ENCODE measurements at places on chromosomes 2 and 18.

GRCh38 chr2:141601511-141602152, 529.2 kb downstream of the LRP1B start:
- no peak for DNase-seq

DNA sequence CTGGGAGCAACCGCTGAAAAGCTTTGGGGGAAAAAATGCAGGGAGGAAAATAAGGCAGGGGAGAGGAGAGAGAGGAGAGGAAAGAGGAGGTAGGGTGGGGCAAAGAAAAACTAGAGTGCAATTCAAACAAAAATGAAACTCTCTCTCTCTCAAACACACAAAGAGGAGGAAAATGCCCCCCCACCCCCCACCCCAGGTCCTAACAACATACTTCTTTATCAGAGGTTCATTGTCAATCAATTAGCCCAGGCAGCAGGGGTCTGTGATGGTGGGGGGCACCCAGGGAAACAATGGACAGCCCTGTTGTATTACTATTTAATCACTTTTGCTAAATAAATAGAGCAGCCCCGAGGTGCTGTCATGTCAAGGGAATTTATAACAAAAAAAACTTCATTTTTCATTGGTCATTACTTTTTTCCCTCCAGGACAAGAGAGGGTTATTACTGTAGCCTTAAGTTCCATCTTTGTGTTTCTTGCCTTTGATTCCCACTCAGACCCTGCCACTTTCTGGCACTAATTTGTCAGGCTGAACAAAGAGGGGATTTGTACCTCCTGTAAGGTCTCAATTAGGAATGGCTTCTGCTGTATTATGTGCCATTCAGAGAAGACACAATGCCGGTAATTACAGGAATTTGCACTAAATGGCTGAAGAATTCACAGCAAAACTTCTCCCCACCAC, 55.0 kb downstream of the PLEKHM3 start:
- DNase-seq: no peak

GRCh38 chr2:205948883-205949282, 137.1 kb downstream of the INO80D start:
- no peak for DNase-seq

GRCh38 chr18:79393635-79394533, 1.8 kb upstream of the NFATC1 start:
- peak; percentile 57 for DNase-seq

- no peak for DNase-seq
Measured at GRCh38 chr2:22902180-22902550, 482.8 kb upstream of the KLHL29 start.

DNA sequence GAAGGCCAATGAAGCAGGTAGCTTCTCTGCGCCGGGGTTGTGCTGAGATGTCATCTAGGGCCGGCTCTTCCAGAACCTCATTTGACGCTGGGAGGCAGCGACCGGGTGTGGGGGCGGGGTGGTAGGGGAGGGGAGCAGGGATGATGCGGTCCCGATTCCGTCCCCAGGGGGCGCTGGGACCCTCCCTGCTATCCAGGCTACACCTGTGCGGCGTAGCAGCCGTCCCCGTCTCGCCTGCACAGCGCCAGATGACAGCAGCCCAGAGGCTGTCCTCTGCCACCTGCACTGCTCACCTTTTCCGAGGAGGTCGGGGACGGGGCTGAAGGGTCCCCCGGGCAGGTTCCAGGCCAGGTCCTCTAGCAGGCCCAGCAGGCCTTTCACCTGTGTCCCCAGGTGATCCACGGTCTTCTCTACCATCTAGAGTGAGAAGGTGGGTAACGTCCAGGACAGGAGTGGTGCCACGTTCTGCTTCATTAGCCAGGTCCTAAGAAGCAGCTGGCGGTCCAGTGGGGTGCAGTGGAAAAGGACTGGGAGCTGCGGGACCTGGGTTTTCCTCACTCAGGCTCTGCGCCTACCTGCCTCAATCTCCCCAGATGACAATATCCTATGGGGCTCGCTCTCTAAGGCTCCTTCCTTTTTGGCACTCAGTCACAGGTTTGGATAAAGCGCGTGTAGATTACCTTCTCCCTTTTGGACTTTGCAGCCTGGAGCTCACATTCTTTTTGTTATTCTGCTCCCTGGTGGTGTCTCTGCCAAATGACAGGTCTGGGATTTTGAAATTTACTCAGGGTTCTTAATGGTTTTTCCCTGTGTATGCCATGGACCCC, 56.0 kb upstream of the RAB6C start:
- DNase-seq: no peak

DNA sequence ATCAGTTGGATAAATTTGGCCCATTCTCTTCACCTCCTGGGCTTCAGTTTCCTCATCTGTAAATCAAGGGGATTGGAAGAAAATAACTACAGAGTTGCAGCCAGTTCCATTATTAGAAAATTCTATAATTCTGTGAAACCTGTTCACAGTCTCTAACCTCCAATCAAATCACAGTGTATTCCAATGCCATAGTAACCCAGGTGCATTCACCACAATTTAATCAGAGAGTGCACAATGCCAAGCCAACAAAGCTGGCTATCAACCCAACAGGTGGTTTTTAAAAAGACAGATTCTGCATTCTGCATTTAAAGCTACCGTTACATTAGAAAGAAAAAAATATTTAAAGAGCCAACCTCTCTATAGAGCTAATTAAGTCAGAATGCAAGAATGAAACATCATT, 308.6 kb downstream of the RNF144A start:
- DNase-seq: no peak

DNA sequence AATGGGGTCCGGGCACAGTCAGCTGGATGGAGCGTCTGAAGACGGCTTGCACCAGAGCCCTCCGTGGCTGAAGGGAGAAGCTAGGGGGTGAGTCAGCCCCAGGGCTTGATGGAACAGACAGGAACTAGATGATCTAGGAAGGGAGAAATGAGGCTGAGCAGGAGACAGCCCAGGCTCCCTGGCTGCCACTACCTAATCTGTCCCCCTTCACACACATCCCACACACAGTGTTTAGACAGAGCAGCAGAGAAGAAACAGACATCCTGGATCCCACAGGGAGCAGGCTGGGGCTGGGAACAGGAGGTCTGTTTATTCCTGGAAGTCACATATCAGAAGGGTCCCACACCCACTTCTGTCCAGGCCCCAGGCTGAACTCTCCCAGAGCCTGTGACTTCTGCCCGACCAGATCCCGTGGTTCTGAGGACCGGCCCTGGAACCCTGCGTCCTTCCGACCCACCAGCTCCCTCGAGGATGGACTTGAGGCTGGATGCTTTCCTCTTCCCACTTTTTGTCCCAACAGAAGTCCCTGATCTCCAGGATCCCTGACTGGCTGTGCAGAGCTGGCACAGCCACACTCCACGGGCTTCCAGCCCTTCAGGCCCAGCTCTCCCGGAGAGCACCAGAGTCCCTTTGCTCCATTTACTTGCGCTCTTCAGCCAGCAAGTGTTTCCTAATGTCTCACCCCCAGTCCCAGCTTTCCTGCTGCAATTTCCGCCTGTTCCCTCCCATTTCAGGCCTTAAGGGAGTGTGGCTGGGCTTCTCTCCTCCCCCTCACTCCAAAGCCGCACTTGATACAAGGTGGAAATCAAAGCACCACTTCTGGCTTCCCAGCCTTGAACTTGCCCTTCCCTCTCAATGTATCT, 1.5 kb upstream of the GPBAR1 start:
- no peak for DNase-seq

- no peak for DNase-seq
Measured at GRCh38 chr2:25115902-25116301, 52.5 kb downstream of the POMC start.

DNA sequence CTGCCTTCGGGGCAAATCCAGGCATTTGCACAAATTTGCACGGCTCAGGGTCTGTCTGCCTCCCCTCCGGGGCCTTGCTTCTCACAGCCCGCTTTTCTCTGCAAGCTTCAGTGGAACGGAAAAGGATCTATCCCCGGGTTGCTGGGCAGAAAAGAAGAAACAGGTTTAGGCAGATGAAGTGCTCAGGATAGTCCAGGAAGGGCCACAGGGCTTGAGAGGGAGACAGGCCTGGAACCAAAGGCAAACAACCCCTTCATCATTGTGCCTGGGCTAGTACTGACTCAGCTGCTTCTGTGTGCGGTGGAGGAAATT, 347.8 kb upstream of the TNP1 start:
- DNase-seq: no peak

GRCh38 chr2:43462866-43463641, 132.8 kb downstream of the THADA start:
- DNase-seq: no peak

DNA sequence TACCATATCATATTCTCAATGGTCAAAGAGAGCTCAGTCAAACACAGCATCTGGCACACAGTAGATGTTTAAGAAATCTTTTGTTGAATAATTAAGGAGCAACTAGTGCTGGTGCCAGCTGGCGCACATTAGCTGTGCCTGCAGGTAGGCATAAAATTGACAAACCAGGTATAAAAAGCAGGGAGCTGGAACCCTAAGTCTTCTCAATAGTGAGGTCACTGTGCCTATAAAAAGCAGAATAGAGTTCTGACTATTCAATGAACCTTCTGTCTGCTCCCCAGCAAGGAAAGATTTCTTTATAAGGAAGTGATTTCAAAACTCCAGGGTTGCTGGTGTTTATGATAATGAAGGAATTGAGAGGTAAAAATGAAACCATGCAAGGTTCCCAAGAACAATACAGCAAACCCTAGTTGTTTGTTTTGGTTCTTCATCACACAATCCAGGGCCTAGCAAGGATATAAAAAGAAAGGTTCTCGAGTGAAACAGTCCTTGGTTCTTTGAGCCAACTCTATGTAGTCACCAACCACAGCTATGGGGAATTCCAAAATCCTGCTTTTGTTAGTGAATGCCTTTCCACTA, 76.1 kb downstream of the THADA start:
- DNase-seq: no peak

GRCh38 chr2:88832311-88832991, 141.0 kb downstream of the RPIA start:
- DNase-seq: no peak

DNA sequence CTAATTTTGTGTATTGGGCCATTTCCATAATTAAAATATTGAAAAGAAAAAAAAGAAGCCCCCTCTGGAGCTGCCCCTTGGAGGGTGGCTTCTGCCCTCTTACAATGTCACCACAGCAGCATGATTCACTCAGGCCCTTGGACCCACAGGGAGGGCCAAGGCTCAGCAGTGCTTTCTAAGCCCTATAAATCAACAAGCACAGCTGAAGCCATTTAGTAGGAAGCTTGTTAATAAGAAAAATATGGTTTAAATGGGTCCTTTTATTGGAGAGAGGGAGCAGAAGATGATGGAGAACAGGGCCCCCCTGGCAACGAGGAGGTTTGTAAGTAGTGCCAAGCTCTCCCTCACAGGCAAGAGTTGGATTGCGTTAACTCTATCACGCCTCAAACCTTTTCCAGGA, 107.6 kb upstream of the FZD7 start:
- no peak for DNase-seq

DNA sequence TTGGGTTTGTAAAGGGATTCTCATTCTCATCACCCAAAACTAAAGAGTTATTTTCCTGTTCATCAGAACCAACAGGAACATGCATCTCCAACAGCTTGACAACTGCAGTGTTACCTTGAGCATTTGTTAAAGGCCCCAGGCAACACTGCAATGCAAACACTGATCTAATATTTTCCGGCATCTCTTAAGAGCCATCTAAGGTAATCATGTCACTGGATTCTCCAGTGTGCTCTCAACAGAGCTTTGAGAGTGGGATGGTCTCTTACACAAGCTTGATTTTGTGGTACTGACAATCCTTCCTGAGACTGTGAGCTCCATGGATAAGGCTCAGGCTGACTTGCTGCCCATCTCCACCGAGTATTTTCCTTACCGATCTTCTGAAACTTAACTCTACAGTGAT, 90.5 kb upstream of the ITGB6 start:
- DNase-seq: no peak

- DNase-seq: no peak
Measured at GRCh38 chr2:100741880-100742276, 78.1 kb upstream of the NPAS2 start.

GRCh38 chr2:205814039-205814364, 131.7 kb downstream of the NRP2 start:
- no peak for DNase-seq

- no peak for DNase-seq
Measured at GRCh38 chr18:43108882-43109281, 6.6 kb downstream of the RIT2 start.

- DNase-seq: no peak
Measured at GRCh38 chr2:173126819-173127218, 51.2 kb downstream of the MAP3K20 start.

- no peak for DNase-seq
Measured at GRCh38 chr2:68776124-68776523, 41.5 kb downstream of the ARHGAP25 start.

DNA sequence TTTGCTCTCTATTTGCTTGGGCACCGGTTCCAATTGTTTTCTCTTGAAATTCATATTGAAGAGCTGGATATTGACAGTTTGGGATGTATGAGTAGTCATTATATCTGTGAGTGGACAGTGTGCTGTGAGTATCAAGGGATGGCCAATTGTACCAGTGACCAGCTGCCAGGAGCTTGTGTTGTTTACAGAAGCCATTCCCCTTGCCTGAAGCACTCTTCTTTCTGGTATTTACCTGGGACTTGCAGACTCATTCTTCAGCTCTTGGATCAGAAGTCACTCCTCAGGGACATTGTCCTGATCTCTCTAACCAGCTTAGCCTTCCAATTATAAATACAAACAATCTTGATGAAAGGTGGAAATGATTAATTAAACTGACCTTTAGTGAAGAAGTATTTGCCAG, 438.3 kb upstream of the LRATD1 start:
- no peak for DNase-seq

DNA sequence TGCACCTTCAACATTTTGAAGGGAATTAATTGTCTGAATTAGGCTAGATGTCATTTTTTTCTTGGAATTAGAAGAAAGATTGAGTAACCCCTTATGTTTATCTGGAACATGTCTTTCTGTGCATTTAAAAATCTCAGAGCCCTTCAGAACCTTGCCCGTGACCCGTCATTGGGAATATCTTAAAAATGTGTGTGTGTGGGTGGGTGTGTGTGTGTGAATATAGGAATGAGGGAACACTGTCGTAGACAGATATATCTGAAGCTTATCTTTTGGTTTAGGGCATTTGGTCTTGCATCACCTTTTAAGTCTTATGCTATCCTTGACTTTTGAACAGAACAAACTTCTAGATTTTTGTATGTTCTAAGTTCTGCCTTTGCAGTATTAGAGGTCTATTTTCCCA, 13.5 kb upstream of the IL1RL1 start:
- DNase-seq: no peak

GRCh38 chr2:11738589-11739436, 7.6 kb upstream of the LPIN1 start:
- DNase-seq: no peak

GRCh38 chr2:136191041-136191440, 73.1 kb upstream of the CXCR4 start:
- DNase-seq: no peak

All from stimulated activated CD4-positive, alpha-beta T cell treated with anti-CD3 and anti-CD28 coated beads, Interleukin-2, amount 100 ng/mL, for 24 hours (primary cell).